ENCODE measurements at places on chromosomes 16 and 17.

GRCh38 chr16:129075-129474 lies 9.4 kb downstream of the NPRL3 start:
- no peak for DNase-seq

GRCh38 chr17:32697728-32698625 lies 178.9 kb downstream of the MYO1D start:
- no peak for DNase-seq

DNA sequence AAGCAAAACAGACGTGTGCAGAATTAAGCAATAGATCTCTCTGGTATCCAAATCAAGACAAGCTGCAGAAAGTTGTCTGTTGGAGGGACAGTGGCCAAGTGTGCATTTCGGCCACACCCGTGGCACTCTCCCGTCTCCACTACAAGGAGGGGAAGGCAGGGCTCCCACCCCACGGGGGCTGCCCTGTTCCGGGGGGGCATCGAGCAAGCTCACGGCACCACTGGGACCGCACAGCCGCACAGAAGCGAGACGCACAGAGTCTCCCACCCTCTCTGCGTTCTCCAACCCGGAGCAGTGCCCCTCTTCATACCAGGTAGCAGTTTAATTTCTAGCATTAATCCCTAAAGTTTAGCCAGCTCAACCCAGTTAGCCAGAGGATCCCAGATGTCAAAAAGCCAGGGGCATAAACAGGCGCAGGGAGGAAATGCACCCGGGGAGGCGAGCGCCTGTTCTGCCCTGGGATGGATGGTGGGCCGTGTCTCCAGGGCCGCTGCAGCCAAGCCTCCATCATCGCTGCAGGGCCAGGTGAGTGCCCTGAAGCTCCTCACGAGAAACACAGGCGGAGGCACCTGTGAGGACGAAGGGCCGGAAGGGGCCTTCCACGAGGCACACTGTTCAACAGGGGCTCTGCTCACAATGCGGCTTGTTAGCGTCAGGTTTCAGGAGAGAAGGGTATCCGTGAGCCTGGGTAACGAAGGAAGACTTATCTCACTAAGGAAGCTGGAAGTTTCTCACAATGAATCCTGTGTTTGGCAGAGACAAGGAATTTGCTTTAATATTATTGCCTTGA lies 42.1 kb upstream of the METRNL start:
- no peak for DNase-seq

DNA sequence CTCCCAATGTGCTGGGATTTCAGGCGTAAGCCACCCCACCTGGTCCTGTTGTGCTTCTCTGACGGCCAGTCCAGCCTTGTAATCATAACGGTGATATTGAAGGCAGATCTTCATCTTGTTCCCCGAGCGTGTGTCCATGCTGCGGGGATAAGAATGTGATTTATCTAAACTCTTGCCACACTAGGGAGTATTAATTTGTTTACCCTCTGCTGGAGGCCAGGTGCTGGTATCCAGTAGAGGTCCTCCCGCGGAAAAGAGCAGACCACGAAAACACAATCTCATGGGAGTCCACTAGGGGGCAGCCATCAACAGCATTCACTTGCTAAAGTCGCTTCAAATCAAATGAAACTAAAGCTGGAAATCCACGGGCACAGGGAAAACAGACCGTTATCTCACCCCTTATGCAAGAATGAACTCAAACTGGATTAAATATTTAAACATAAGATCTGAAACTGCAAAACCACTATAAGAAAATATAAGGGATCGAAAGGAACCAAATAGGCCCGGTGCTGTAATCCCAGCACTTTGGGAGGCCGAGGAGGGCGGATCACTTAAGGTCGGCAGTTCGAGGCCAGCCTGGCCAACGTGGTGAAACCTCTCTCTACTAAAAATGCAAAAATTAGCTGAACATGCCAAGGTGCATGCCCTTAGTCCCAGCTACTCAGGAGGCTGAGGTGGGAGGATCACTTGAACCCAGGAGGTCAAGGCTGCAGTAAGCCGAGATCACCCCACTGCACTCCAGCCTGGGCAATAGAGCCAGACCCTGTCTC lies 22.3 kb upstream of the RBBP6 start:
- peak; percentile 46 for DNase-seq

DNA sequence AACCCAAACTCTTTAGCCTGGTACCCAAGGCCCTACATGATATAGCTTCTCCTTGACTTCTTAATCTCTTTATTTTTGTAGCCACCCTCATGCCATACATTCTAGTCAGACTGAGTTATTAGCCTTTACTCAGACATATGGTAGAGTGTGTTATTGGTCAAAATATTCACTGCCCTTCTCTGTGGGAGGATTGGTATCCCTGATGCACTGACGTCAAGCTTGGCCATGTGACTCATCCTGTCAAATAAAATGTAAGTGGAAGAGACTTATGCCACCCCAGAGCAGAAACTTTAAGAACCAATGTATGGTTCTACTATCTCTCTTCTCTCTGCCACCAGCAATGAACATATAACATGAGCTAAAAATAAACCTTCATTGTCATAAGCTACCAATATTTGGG lies 12.2 kb upstream of the BEAN1 start:
- DNase-seq: no peak

- peak; percentile 68 for DNase-seq
Measured at GRCh38 chr17:57875290-57876022, 25.6 kb upstream of the MRPS23 start.

DNA sequence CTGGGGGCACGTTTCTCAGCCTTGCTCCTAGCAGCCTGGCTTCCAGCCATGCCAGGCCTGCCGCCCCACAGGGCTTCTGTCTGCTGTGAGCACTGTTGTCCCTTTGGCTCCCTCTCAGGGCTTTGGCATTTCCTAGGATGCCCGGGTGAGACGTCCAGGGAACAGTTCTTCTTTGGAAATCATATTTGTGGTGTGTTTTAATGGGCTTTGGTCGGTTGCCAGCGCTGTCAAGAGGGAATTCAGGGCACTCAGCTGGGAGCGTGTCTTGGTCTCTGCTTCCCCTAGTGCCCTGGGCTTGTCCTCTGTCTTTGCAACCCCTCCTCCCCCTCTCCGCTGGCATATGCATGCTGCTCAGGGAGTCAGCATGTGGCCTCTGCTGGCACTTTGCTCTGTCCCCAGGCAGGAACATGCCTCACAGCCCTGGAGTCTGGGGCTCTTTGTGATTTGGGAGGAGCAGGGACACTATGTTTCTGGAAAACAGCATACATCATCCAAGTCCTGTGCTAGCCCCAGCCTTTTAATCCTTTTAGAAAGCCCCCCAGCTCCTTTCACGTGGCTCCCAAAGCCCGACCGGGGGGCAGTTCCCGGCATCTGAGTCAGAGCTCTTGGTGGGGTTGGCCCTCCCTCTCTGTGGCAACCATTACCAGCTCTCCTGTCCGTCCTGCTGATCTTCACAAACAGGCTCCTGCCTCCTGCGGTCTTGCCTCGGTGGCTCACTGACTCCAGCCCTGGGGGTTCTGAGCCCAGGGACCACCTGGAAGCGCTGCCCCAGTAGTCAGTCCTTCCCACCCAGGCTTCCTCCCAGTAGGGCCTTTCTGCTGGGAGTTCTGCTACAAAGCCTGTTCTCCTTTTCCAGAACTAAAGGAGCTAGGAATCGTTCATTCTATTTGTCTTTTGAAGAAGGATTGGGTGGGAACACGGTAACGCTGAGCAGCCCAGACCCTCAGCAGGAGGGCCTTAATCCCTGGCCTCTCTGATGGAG lies 26.7 kb downstream of the SAP30BP start:
- peak; percentile 92 for DNase-seq

GRCh38 chr16:67112591-67113399 lies 3.1 kb downstream of the PHAF1 start:
- DNase-seq: no peak

GRCh38 chr16:23597003-23597756 lies 1.1 kb upstream of the NDUFAB1 start:
- DNase-seq: no peak

DNA sequence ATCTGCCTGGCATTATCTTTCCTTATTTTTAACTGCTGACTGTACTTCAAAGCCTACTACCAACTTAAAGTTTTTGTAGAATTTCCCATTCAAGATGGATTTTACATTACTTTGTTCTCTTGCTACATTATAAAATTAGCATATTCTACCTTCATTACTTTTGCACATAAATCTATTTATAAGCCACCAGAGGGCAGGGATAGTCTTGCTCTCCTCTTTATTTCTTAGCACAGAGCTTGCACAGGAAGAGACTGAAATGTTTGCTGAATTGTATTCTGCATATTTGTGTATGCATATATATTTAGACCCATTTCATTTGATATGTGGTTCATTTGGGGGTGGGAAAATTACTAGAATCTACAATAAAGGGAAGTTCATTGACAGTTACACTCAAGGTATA lies 108.0 kb downstream of the SKAP1 start:
- no peak for DNase-seq
